ENCODE measurements at places on chromosomes 7 and 10.
A peak's percentile ranks its signal among the peaks of the same experiment; 100 is the strongest.

DNA sequence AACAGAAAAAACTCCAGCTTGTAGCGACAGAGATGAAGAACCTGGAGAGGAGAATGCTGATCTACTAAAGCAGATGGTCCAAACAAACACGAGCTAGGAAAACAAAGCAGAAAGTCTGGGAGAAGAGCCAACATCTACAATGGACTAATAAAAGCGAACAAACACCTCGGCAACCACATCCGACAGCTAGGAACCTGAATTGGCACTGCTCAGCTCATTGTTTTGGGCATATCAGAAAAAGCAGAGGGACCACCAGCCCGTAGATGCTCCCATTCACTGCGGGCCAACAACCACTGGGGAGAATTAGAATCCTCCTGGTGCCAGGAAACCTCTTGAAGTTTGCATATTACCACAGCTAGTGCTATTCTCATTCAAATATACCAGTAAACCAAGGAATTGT is 204.7 kb downstream of the NXPH1 start:
- no peak for DNase-seq

DNA sequence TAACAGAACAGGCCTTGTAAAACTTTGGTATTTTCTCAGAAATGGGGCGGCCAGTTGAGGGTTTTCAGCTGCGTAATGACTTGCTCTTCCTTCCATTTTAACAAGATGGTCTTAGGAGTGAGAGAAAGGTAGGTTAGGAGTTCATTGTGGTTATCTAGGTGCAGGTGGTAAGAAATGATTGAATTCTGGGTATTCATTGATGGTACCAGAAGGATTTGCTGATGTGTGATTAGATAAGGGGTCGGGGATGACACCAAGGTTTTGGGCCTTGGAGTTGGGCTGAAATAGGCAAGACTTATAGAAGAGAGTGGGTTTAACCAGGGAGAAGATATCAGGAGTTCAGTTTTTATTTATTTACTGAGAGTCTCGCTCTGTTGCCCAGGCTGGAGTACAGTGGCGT is 2.6 kb downstream of the MDH2 start:
- no peak for DNase-seq

- DNase-seq = no peak
Measured at GRCh38 chr10:101014966-101015581, 15.5 kb downstream of the LZTS2 start.

GRCh38 chr7:12124028-12124427 is 87.1 kb upstream of the TMEM106B start:
- DNase-seq = no peak

DNA sequence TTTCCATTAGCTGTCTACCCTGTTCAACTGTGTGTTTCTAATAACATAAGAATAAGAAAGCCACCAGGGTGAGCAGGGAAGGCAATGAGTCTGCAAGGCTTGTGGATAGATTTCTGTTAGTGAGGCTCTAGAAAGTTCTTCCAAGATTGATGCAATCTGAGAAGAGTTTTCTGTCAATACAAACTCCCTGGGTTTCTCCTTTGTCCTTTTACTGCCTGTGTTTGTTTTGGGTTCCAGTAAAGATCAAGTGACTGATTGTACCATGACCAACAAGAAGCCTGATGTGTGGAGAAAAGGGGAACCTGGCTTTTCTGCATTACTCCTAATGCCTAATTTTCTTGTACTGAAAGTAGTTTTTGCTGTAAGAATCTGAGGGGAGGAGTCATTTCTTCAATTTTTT is 139.9 kb downstream of the CFTR start:
- no peak for DNase-seq

GRCh38 chr7:64098-64915 is 128.1 kb upstream of the FAM20C start:
- no peak for DNase-seq

GRCh38 chr10:51706225-51706624 is 6.8 kb upstream of the CSTF2T start:
- no peak for DNase-seq

GRCh38 chr10:45997994-45998763 is 25.9 kb downstream of the TIMM23 start:
- no peak for DNase-seq

- DNase-seq = no peak
Measured at GRCh38 chr10:86046845-86047460, 319.6 kb downstream of the GRID1 start.

- DNase-seq = no peak
Measured at GRCh38 chr7:131931370-131931769, 374.9 kb upstream of the PODXL start.

- DNase-seq = no peak
Measured at GRCh38 chr7:118590107-118590506, 365.6 kb downstream of the ANKRD7 start.

- DNase-seq = no peak
Measured at GRCh38 chr10:88390041-88390440, 193.1 kb downstream of the RNLS start.

DNA sequence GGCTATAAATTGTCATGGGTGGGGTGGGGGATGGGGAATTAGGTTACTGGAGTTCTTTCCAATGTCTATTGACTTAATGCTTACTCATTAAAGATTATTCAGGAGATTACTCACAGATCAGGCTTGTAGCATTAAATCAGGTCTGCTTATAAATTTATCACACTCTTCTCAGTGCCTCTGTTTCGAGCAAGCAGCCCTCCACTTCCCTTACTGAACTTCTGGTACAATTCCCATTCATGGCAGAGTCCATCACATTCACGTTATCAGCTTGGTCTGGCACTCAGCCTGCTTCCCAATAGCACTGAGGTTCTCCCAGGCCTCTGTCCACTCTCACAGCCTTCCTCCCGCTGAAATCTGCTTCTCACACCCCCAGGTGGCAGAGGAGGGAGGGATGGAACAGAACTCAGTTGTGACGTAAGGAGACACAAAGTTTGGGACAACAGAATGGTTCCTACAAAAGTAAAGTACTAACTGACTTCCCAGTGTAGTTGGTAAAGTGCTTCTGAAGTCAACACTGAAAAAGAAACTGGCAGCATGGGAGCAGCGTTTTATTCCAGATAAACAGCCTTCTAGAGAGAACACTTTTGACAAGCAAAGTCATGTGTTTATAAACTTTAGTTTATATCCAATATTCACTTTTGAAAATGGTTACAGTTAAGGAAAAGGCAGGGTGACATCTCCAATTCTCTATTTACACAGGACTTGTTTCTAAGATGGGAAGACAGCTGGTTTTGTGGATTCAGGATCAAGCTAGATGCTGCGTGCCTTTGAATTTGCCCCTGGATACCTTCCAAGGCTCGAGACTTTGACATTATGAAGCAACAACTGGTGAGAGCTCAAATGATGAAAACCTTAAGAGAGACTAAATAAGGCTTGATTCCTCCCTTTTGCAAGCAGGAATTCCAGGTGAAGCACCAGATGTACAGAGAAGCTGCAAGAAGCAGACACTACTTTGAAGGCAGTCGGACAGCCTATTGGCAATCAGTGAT is 81.4 kb downstream of the ATXN7L1 start:
- DNase-seq = no peak

DNA sequence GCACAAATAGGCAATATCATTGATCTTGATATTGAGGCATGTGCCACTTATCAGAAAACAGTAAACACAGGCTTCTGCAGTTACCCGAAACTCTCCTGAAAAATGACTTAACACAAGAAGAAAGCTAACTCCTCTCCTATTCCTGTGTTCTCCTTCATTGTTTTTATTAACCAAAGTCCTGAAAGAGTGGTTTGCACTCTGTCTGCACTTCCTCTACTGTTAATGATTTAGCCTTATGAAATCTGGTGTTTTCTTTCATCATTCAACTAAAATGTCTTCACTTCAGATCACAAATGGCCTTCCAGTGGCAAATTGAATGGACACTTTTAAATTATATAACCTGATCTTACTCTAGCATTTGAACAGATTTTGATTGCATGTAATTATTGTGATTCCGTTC is 630.6 kb upstream of the PHF14 start:
- DNase-seq = no peak

DNA sequence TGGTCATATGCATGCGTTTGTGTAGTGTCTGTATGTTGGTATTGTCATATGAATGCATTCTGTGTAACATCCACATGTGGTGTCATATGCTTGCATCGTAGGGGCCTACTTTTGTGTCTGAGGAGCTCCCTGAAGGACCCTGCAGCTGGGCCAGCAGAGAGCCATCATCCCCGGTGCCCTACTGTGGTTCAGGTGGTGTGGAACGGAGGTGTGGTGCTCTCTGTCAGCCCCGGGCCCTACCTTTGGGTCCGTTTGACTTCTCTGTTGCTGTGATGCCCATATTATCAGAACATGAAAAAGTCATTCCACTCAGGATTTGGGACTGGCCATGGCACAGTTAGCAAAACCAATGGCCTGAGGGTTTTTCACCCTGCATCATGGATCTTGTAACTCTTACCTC is 217.9 kb downstream of the ADARB2 start:
- DNase-seq = no peak

GRCh38 chr7:33805630-33806233 is 99.6 kb upstream of the BMPER start:
- DNase-seq = no peak

GRCh38 chr10:48460182-48460581 is 144.7 kb downstream of the ARHGAP22 start:
- DNase-seq = no peak

DNA sequence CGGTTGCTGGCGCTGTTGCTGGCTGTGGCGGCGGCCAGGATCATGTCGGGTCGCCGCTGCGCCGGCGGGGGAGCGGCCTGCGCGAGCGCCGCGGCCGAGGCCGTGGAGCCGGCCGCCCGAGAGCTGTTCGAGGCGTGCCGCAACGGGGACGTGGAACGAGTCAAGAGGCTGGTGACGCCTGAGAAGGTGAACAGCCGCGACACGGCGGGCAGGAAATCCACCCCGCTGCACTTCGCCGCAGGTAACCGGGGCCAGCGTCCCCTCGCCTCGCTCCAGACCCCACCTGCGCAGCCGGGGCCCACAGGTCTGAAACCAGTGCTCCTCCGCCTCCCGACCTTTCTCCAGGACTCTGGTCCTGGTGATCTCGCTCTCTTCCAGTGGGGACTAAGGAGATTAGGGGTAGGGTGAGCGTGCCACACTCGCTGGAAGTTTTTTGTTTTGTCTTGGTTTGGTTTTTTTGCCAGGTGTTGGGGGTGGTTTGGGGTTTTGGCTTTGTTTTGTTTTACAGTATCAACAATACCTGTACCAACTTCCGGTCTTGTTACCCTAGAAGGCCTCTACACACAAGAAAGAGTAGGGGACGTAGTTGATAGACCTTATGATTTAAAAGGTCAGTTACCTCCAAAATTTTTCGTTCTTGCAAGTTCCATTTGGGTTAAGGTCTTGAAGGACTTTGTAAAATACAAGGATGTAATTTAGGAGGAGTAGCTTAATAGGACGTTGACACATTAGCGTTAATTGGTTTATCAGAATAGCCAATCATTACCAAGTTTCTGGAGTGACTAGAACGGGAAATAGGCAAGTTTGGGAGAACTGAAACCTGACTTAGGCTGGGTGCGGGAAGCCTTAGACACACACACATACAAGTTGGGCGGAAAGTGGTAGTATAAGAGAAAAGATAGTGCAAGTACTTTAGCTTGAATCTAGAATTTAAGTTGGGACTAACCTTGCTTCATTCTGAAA is 704 bp downstream of the TNKS2 start:
- peak; percentile 51 for DNase-seq

GRCh38 chr7:79965946-79966345 is 168.7 kb upstream of the GNAI1 start:
- no peak for DNase-seq

DNA sequence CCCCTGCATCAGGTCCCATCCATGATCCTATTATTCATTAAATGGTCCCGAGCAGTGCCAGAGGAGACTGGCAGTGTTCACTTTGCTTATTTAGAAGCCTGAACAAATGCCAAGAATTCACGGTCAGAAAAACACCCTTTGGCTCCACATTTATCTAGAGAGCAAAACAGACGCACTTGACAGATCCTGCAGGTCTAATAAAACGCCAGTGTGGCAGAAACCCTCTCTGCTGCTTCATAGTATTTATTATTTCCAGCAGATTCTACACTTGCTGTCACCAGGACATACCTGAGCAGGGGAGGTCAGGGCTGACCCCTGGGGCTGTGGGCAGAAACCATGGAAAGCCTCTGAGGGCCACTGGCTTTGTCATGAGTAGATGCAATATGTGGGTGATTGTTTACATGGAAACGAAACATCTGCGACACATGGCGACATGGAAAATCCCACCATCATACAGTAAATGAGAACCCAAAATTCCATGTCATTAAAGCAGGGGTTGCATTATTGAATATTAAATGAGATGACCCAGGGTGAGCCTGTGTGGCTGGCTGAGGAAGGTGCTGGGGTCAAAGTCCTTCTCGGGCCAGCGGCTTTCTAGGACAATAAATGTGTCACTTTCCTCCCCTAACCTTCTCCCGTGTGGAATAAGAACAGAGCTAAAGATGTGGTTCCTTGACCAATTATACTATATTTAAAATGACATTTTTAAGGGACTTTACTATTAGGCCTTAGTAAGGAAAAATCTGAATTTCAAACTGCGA is 205.9 kb upstream of the SVIL start:
- DNase-seq = no peak

All from CD4-positive, alpha-beta T cell treated with Interleukin-15 for 1 hour (primary cell).